ENCODE measurements at places on chromosomes 1 and 21.

- no peak for DNase-seq
These were observed 25.2 kb downstream of the FHAD1 start for GRCh38 chr1:15272009-15272781.

- DNase-seq = no peak
These were observed 135.8 kb downstream of the PTPRU start for GRCh38 chr1:29372108-29372507.

DNA sequence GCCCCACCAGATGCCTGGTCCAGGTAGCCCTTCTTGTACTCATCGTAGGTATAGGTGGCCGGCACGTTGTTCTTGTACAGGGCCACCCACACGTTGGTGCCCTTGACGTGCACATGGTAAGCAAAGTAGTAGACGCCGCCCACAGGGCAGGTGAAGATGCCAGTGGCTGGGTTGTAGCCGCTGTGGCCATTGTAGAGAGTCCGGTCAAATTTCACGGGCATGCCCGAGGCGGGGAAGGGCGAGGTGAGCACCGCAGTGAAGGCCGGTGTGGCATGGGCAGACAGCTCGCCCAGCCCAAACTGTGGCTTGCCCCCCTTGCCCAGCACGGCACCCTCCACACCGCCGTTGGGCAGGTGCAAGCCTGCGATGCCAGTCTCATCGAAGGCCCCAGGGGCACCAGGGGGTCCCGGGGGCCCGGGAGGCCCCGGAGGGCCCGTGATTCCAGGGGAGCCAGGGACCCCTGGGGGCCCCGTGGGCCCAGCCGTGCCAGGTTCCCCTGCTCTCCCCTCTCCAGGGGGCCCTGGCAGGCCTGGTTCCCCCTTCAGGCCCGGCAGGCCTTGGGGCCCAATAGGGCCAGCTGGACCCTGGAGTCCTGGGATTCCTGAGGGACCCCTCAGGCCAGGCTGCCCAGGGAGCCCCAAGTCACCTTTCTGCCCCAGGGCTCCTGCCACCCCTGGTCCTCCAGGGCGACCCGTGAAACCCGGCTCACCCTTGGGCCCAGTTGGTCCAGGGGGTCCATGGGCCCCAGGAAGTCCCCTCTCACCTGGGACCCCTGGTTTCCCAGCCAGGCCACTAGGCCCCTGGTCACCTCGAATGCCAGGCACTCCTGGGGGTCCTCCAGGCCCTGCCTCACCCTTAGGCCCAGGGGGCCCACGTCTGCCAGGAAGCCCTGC lies 9.2 kb downstream of the ADPRS start:
- no peak for DNase-seq

DNA sequence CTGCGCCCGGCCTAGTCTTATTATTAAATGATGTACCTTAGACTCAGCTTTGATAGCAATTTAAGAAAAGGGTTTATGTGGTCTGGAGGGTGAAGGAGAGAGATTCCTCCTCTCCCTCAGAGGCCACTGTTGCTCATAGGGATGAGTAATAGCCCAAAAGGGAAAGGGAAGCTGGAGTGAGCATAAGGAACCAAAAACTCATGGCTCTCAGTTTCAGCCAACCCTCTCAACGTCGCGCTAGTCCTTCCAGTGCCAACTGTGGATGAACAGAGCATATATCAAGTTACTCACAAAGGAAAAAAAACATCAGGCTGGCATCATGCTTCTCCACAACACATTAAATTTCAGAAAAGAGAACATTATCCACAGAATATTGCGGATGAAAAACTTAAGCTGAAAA lies 8.3 kb upstream of the GPR89B start:
- DNase-seq = no peak

DNA sequence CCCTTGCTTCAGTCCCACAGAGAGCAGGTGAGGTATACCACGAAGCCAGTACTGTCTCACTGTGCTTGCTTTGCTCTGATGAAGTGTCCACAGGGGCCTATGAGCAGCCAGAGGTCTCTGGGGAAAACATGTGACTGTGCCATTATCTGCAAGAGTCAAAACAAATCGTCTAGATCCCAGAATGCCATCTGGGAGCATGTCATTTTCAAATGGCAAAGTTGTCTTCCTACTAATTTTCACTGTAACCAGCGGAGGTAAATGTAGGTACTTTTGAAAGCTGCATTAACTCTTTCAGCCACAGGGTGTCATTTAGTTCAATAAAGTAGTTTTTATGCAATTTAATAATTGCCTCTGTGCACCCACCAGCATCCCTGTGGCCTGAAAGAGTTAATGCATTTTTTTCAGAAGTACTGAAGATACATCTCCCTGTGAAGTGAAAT lies 173.6 kb upstream of the SGIP1 start:
- DNase-seq = no peak

DNA sequence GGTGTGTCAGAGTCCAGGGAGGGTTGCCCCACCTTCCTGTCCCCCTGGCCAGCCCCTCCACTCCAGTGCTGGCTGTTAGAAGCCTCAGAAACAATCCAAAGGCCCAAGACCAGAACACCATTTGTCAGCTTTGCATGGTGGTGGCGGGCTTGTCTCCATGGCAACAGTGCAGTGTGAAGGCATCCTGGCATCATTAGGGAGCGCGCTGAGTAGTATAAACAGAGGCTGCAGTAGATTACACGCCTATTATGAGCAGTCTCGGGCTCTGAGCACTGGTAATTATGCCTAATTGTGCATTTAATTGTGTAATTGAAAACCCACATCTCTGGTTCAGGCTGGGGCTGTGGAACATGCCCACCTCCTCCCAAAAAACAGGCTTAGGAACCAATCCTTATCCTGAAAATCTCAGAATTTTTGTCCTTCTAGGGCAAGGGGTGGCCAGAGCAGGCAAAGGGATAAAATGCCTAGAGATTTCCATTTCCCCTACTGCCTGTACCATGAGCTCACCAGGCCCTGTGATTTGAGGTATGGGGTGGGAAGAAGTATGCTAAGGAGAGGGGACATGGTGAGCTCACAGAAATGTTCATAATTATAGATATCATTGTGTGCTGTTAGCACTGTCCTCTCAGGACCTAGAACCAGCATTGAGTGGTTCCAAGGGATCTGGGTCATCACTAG lies 11.7 kb downstream of the NKAIN1 start:
- DNase-seq = no peak

- no peak for DNase-seq
These were observed 32.7 kb downstream of the CRYAA start for GRCh38 chr21:43201491-43201890.

- no peak for DNase-seq
These were observed 327.6 kb downstream of the ST6GALNAC3 start for GRCh38 chr1:76402128-76402527.

DNA sequence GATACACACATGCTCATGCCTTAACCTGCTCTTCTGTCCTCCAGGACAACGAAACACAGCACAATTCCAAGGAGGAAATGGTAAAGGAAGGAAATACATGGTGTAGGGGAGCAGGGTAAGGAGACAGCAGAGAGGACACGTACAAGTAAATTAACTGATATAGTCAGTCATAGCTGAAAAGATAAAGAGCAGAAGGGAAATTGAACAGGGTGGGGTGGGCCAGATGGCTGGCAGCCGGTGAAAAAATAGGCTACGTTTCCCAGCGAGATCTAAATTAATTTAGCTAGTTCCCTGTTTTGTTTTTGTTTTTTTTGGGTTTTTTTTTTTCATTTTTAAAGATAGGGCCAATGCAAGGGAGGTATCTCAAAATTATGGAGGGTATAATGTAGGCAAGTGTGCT lies 109.2 kb downstream of the FAM78B start:
- DNase-seq = no peak

GRCh38 chr1:224431726-224432125 lies 2.9 kb downstream of the WDR26 start:
- no peak for DNase-seq

GRCh38 chr1:110200666-110201065 lies 9.4 kb upstream of the KCNC4 start:
- no peak for DNase-seq

GRCh38 chr1:91278754-91279153 lies 125.9 kb downstream of the HFM1 start:
- no peak for DNase-seq

DNA sequence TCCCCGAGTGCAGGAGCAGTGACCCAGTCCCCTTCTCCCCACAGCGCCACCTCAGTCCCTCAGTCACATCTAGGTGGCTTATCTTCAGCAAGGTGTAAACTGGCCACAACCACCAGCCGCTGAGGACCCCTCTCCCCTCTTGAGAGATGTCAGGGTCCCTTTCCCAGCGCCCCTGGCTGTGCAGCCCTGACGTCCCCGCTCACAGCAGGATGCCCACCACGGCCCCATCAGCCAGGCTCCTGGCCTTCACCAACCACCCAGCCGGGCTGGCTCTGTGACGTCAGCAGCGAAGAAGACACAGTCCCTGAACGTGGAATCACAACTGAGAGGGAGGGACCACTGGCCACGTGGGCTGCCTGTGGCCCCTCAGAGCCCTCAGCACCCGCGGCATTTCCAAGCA lies 249.4 kb downstream of the NPHP4 start:
- no peak for DNase-seq

DNA sequence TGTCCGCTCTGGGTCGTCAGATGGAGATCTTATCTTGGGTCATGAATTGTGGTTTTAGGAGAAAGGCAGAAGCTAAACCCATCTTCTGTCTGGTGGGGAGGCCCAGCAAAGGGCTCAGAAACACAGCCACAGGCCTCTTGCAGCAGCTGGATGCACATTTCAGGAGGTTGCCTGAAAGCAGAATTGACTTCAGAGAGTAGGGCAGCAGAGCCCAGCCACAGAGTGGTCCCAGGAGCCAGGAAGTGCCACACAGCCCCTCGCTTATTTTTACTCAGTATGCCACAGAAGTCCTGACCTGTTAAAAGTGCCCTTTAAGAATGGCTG lies 8.3 kb upstream of the RIPK4 start:
- no peak for DNase-seq

GRCh38 chr21:25939396-25939761 lies 204.6 kb downstream of the GABPA start:
- no peak for DNase-seq
